Endothelial cell of umbilical vein (primary cell): ENCODE measurements at places on chromosomes 7 and 10.

GRCh38 chr7:5282543-5283316 is at the start of gene SLC29A4:
SLC29A4 (plus strand) TSS chr7:5282943; CDS start chr7:5287817, 4,874 bp downstream.
- DNase-seq, result no peak

DNA sequence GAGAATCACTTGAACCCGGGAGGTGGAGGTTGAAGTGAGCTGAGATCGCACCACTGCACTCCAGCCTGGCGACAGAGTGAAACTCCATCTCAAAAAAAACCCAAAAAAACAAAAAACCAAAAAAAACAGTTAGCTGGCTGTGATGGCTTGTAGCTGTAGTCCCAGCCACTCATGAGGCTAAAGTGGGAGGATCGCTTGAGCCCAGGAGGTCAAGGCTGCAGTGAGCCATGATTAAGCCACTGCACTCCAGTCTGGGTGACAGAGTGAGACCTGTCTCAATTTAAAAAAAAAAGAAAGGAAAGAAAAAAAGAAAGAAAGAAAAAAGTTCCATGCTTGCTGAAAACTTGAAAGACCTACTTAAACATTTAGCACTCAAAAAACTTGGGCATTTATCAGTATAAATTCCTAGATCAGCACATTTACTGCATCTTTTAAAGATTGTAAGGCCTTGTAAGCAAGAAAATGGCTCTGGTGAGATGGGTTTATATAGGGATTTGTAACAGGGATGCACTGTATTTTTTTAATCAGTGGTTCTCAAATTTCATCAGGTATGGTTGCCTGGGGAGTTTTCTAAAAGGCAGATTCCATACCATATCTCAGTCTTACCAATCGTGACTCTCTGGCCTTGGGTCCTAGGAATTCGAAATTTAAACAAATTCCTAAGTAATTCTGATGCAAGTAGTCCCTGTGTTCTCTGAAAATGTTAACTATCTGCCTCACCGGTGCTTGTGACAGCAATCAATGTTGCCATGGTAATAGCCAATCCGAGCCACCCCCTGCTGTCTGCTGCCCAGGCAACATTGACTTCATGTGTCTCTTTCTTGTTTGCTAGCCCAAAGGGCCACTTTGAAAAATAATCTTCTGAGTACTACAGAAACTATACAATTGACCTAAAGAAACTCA is 11.5 kb upstream of the NT5C2 start:
- DNase-seq, result no peak

- DNase-seq, result no peak
These were observed 59.9 kb downstream of the MAP3K8 start for GRCh38 chr10:30493609-30494530.

DNA sequence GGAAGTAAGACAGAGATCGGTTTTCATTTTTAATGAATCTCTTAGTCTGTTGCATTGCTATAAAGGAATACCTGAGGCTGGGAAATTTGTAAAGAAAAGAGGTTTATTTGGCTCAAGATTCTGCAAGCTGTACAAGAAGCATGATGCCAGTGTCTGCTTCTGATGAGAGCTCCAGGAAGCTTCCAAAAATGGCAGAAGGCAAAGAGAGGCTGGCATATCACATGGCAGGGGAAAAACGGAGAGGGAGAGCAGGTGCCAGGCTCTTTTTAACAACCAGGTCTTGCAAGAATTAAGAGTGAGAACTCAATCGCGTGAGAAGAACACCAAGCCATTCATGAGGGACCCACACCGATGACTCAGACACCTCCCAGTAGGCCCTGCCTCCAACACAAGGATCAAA is 125.0 kb upstream of the THSD7A start:
- DNase-seq, result no peak

GRCh38 chr7:74175340-74175739 is 1.2 kb downstream of the EIF4H start:
- peak; percentile 38 for DNase-seq

GRCh38 chr10:16493884-16494536 is 27.7 kb downstream of the C1QL3 start:
- no peak for DNase-seq

GRCh38 chr7:116194115-116194514 is 16.2 kb upstream of the TES start:
- no peak for DNase-seq

- DNase-seq, result no peak
These were observed 19.6 kb downstream of the SGMS1 start for GRCh38 chr10:50604049-50604640.

DNA sequence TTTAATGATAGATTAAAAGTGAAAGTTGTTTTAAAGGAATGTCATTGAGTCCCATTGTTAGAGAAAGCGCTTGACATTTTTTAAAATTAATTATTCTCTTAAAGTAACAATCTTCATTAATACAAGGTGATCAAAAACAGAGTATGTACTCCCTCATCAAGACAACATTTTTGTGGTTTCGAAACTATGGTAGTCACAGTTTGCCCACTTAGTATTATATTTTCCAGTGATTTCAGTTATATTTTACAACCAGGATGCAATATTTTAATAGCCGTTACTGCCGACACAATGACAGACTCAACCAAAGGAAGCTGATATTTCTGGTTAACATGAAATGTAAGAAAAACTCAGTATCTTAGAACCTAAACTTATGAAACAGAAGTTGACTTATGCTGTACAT is 31.3 kb downstream of the MKX start:
- no peak for DNase-seq

- DNase-seq, result peak; percentile 54
These were observed 266.6 kb downstream of the HDAC9 start for GRCh38 chr7:18762189-18762588.

DNA sequence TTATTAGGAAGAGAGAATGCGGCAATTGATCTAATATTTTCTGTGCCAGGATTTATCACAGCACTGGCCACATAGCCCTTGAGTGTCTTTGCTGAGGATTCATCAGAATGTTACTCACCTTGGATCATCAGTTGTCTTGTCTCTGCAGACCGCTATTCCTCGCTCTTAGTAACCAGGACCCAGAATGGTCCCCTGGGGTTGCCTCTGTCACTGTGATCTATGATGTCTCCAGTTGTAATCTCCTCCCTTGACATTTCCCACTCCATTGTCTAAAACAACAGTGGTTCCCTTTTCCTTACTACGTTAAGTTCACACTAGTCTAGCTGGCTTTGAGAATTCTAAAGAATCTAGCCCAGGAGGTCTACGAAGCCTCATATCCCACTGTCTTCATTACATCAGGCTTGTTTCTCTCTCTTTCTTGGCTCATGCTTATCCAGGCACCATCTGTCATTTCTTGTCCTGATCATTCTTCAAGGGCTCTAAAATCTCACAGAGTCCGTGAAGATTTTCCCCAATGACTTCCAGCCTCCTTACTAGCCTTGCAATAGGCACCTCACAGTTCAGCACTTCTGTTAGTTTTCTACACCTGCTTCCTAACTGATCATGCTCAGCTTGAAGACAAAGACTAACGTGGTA is 125.8 kb downstream of the CUBN start:
- DNase-seq, result no peak

GRCh38 chr7:119996634-119997033 is 276.3 kb upstream of the KCND2 start:
- DNase-seq, result no peak

GRCh38 chr10:105413997-105414396 is 772.9 kb downstream of the SORCS3 start:
- DNase-seq, result no peak

DNA sequence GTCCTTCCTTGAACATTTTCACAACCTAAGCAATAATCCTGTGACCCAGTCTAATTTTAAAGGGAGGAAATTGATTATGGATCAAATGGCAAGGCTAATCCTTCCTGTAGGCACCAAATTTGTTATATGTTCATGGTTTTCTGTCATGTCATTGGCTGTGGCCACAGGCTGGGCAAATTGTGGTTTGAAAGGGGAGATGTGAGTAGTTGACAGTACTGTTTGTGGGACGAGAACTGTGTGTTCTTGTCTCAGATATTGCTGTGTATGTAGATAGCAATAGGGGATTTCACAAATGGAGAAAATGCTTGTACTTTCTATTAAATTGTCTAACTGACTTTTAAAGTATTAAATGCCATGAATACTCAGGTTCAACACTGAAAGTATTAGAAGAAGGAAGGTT is 8.1 kb upstream of the PRKG1 start:
- no peak for DNase-seq

DNA sequence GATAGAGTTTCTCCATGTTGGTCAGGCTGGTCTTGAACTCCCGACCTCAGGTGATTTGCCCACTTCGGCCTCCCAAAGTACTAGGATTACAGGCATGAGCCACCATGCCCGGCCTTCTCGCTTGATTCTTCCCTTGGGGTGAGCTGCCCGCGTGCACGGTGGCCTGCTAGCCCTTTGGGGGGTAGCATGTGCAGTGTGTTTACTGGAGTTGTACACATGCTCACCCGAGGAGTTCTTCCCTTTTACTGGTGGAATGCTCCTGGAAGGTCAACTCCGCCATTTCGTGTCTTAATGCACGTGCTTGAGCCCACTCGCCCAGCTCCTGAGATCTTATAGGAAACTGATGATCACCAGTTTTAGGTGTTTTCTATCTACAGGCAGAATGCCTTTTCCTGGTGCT is 17.0 kb upstream of the ADAMTS14 start:
- no peak for DNase-seq

DNA sequence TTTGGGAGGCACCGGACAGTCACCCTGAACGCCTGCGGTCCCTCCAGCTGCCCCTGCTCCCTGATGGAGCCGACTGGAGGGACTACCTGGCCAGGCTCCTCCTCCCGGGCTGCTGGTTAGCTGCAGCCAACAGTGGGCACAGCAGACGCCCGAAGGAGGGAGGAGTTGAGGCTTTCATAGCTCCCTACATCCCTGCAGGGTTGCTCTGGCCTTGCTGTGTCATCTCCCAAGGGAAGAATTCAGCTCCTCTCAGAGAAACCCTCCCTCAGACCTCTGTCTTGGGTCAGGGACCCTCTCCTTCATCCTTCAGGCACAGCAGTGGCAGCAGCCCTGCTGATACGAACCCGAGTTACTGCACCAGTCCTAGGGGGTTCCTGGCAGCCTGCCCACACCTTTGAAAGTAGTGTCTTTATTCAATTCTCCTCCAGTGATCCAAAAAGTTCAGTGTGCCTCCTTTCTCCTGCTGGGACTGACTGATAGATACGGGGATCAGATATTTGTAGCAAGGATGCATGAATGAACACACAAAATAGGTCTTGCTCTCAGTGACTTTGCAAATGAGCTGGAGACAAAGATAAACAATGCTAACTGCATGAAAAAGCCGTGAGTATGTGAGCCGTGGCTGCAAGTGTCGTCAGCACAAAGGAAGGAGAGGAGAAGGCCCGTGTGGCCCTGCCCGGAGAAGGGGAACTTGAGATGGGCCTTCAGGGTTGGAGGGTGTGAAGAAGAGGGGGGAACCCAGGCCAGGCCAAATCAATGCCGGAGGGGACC is 136.6 kb downstream of the PRKAG2 start:
- no peak for DNase-seq

DNA sequence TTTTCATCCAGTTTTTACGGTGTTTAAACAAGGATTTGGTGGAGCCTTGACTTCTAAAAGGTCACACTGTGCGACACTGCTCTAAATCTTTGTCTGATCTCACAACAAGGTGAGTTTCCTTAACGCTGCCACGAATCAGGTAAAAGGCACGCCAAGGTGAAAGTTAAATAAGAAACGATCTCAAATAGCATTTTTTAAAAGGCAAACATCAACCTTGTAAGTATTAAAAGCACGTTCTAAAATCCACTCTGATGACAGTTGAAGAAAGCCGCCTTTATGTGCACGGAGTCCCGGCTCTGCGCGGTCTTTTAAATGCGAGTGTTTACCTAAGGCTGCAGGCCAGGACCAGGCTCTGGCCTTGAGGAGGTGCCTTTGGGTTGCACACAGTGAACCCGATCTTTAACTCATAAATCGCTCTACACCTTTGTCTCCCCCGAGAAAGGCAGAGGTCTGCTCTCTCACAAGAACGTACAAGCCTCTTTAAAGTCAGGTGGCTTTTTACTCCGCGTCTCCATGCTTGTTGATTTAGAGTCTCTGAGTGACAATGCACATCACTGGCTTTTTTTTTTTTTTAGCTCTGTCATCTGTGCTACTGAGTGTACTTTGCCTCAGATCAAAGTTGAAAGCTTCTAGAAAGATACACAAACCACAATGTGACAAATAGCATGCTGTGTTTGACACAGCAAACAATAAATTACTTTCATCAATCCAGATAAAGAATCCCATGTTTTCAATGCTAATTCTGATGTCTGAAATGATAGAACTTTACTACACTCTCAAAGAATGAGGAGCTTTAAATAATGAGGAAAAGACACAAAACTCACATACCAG is 25.9 kb upstream of the RNF32 start:
- DNase-seq, result no peak

- no peak for DNase-seq
These were observed 29.8 kb downstream of the GSDME start for GRCh38 chr7:24727154-24728120.

DNA sequence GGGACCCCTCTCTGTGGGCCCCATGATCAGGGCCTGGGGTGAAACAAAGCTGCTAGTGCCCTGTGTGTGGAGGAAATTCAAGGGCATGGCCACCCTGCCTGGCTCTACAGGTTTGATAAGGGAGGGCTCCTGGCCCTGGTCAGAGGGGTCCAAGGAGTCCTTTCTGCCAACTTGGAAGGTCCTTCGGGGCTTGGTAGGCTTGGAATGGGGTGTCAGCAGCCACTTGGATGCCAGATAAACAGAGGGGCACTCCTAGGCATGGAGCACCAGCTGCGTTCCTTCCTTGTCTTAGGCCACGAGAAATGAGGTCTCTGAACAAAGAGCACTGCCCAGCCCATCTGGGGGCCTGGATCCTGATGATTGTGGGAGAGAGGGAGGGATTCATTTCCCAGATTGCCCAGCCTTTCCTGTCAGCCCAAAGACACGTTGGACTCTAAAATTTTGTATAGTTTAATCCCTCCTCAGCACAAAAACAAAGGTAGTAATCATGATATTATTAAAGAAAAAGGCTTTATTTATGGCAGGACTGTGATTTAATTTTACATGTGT is 5.1 kb downstream of the MTURN start:
- no peak for DNase-seq

- no peak for DNase-seq
These were observed 9.5 kb downstream of the SLC13A1 start for GRCh38 chr7:123190109-123190831.

DNA sequence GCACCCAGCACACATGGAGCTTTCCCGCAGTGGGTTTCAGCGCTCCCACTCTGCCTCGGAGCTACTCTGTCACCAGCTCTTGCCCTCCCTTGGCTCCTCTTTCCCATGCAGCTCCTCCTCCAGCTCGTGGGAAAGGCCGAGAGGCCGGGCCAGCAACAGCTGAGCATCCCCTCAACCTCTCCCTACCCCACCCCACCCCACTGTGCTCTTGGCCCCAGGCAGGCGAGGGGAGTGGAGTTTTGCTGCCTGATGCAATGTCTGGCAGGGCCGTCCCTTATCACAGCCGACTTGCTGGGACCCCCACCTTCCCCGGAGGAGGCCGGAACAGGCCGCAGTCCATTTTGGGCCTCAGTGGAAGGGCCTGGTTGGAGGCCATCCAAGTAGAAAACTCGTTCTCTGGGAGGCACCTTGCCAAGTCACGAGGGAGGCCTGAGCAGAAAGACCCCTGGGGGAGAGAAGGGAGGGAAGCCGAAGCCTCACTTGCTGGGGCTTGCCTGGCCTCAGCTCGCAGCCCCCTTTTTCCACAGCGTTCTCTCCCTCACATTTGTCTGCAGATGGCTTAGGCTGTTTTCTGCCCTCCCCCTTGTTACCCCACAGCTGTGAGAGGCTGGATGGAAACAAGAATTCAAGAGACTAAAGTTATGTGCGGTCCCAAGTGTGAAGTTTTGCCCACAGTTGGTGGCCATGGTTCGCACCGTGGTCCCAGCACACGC is 35.3 kb downstream of the CHST3 start:
- peak; percentile 55 for DNase-seq

- no peak for DNase-seq
These were observed 762.4 kb downstream of the GRID1 start for GRCh38 chr10:85604136-85604725.
